NB4 (cell line): ENCODE measurements at places on chromosomes 5 and 9.

GRCh38 chr5:119288379-119289033 lies 67.3 kb upstream of the TNFAIP8 start:
- DNase-seq: no peak

GRCh38 chr5:66616520-66617225 lies 20.5 kb downstream of the MAST4 start:
- DNase-seq: no peak

- DNase-seq: no peak
These were observed 138.1 kb upstream of the PIK3R1 start for GRCh38 chr5:68077349-68077894.

GRCh38 chr9:136570916-136571315 lies 25.1 kb upstream of the NOTCH1 start:
- DNase-seq: no peak

DNA sequence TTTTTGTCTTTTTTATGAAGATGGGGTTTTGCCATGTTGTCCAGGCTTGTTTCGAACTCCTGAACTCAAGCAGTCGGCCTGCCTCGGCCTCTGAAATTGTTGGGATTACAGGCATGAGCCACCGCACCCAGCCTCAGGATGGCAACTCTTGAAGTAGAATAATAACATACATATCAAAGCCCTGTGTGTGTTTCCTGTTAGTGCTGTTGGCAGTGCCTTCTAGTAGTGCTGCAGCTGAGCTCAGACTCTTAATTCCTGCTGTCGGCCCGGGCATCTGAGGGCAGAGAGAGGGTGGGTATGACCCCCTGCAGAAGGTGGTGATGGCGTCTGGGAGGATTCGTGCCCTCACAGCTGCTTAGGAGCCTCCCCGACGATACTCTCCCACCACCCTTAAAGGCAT lies 227.2 kb downstream of the PDZD2 start:
- no peak for DNase-seq

DNA sequence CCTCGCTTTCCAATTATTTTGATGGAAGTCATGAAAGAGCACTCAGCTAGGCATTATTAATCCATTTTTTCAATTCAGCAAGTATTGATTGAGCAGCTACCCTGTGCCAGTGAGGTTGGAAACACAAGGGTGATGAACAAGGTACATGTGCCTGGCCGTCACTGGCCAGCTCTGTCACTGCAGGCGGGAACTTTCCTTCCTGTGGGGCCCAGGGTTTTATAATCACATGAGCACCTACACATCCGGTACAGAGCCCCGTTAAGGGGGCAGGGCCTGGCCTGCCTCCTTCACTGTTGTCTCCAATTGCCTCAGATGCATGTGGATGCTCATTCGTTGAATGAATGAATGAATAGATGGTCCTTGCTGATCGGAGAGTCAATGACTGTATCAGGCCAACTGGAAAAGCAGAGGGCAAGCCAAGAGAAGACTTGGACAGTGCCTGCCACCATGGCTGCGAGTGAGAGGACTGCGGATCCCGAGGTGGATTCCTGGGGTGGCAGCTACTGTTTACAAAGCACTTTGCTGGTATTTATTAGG lies 55.9 kb upstream of the KCNMB1 start:
- no peak for DNase-seq

DNA sequence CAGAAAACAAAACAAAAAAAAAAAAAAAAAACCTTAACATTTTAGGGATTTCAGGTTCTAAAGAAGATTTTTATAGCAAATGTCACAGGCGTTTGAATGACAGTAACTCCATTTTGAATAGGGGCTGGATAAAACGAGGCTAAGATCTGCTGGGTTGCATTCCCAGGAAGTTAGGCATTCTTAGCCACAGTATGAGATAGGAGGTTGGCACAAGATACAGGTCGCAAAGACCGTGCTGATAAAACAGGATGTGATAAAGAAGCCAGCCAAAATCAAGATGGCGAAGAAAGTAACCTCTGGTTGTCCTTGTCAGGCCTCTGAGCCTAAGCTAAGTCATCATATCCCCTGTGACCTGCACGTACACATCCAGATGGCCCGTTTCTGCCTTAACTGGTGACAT lies 425.6 kb upstream of the PTPRD start:
- DNase-seq: no peak
